NCI-H1930 (cell line): ENCODE measurements at places on chromosomes 3 and 15.

- DNase-seq: no peak
Observed at GRCh38 chr3:141525814-141526213, 39.0 kb downstream of the RASA2 start.

GRCh38 chr3:61828184-61828874, 267.0 kb downstream of the PTPRG start:
- DNase-seq: no peak

DNA sequence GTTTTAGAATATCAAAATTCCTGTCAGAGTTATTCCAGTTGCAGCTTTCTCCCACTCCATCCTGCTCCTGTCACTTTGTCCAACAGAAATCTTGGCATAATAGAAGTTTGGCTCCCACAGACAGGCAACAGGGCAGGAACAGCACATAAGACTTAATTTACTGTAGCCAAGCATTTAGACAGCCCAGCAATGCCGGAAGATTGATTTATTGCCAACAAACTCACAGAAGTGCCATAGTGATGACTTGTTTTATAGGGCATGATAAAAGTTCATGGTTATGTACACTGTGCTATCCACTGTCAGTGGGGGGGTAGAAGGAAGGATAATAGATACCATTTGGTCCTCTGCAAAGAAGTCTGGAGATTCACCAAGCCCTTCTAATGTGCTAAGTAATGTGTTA, 98.3 kb upstream of the CBLB start:
- no peak for DNase-seq

DNA sequence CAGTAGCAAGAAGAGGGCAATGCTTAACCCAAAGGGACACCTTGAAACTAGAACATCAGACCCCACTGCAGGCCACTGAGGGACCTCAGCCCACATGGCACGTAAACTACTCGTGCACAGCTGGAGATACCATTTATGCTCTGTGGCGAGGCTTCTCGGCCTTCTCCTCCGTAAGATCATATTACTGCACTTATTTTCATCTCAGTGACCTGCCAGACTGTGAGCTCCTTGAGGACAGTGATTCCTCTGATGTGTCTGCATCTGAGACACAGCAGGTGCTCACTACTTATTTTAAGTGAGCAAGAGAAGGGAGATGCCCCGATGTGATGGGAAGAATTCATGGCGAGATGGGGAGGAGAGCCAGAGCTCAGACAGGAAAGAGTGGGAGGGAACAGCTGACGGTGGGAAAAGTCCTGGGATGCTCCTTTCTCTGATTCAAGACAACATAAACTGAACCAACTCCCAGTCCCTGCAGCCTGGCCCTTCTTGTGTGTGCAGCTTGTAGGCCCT, 137.6 kb downstream of the RPLP1 start:
- DNase-seq: no peak

DNA sequence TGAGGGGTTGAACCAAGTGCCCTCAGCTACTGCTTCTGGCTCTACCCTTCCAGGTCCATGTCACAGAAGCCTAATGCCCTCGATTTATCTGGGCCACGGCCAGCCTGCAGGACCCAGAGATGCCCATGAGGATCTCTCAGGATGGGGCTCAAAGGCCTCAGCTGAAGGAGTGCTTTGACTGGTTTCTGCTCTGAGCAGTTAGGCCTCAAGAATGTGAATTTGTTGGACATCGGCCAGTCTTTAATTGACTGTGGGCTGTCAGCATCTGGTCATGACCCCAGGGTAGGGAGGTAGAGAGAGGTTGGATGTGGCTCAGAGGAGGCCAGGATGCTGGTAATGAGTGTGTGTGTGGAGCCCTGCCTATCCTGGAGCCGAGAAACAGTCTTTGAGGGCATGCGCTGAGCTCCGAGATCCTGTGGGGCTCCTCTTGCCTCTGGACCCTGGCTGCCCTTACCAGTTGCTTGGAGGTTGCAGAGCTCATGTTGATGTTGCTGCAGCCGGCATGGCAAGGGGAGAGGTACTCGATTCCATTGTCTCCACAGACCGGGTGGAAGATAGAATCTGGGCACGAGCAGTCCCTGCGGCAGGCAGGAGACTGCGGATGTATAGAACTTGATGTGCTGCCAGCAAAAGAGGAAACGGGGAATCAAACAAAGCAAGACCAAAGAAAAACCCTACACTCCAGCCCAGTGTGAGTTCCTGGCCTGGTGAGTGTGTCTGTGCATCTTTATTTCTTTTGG, 49.1 kb upstream of the RAB6B start:
- no peak for DNase-seq

- DNase-seq: no peak
Observed at GRCh38 chr3:64365877-64366276, 140.6 kb upstream of the PRICKLE2 start.
